NCI-H69 (cell line): ENCODE measurements at places on chromosomes 7 and 10.

DNA sequence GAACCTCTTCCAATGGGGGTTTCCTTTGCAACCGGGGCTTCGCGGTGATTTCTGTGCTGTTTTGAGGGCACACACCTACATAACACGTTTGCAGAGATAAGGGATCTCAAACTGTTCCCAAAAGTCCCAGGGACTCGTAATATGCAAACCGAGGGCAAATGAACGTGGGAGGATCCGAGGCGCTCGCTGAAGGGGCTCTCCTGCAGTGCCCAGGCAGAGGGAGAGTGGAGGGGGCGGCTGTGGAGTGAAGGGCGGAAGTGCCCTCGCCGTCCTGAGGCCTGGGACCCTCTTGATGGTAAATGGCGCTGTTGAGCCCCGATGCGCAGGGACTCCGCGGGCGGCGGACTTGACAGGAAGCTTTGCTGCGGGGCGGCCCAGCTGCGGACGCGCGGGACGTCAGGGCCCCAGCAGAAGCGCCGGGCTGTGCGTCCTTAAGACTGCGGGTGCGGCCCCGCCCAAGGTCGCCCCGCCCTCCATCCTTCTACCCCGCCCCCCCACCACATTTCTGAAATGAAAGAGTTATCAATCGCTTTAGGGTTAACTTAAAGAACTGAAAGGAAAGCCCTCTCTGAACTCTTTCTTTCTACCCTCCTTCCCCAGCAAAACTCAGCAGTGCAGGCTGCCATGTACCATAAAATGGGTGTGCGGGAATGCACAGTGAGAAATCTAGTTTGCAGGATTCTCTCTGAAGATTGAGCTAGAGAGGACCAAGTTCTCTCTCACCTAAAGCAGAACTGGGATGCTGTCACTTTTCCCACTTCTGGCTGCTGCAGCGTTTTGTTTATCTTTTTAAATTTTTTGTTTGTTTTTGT is 151.8 kb upstream of the YAE1 start:
- DNase-seq = peak; percentile 83

- no peak for DNase-seq
Measured at GRCh38 chr7:16080131-16080530, 341.2 kb downstream of the CRPPA start.

GRCh38 chr7:132386201-132386681 is 190.0 kb downstream of the PLXNA4 start:
- DNase-seq = peak; percentile 91

GRCh38 chr10:72727130-72727529 is 35.2 kb downstream of the MCU start:
- DNase-seq = no peak

DNA sequence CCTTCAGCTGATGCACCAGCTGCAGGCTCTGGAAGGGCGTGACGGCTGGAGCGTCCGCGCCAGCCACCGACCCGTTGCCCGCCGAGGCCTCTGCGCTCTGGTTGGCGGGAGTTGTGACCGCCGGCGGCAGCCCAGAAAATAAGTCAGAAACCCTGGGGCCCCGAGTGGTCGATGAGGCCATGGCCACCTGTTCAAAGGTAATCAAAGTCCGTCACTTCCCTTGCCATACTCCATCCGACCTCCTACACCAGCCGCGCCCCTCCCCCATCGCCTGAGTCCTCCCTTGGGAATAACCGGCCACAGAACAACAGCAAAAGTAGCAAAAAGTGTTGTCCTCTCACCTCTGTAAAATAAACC is 406 bp downstream of the PRLHR start:
- DNase-seq = no peak

DNA sequence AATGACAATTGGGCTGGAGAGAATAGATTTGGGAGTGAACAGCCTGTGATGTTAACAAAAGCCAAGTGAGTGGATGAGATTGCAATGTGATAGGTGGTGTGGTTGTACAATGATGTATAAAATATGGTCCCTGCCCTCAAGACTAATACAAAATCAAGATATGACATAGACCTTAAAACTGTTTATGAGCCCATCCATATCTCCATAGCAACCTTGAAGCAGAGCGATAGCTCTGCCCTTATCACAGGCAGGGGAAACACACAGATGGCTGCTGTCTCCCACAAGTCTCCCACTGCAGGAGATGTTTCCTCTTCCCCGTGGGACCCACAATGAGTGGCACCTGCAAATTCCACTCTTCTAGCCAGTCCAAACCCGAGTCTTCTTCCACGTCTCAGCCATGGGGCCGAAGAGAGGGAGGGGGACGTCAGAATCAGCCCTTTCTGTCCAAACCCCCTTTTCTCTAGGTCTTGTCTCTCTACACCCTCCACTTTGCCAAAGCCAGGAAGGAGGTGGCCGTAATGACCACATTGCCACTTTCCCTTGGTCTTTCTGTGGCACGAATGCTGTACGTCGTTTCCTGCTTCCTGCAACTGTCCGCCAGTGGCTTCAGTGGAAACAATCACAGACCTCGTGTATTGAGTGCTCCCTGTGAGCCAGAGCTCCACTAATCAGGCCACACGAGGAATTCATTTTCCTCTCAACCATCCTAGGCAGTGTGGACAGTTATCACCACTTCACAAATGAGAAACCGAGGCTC is 7.5 kb upstream of the TBXAS1 start:
- no peak for DNase-seq

DNA sequence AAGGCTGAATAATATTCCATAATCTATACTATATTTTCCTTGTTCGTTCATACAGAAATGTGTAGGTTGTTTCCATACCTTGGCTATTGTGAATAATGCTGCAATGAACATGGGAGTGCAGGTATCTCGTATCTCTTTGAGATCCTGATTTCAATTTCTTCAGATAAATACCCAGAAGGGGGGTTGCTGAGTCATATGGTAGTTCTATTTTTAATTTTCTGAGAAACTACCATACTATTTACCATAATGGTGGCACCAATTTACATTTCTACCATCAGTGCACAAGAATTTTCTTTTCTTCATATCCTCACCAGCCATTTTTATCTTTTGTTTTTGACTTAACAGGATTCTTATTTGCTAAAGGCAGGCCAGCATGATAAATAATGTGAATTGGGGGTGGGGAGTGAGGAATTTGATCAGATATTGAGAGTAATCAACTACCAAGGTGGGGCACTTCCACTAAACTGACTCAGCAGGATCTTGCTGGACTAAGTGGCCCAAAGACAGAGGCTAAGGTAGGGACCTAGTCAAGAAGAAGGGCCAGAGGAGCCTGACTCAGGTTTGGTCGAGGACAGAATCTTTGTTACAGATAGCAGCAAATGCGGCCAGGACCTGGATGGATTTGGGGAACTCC is 21.5 kb upstream of the CCSER2 start:
- no peak for DNase-seq
